ENCODE measurements at places on chromosomes 1 and 21.

DNA sequence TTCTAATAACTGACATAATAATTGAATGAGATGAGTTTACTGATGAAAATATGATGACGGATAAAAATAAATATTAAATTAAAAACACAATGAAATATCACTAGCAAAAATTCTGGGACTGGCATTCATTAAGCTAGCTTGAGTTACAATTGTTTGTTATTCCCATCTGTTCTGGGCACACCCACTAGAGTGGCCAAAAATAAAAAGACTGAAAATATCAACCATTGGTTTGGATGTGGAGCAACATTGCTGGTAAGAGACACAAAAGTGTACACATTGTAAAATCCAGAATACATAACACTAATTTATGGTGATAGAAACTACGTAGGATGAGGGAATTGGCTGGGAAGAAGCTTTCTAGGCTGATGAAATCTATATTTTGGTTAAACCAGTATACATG is 9.6 kb upstream of the NEK7 start:
- DNase-seq: no peak

DNA sequence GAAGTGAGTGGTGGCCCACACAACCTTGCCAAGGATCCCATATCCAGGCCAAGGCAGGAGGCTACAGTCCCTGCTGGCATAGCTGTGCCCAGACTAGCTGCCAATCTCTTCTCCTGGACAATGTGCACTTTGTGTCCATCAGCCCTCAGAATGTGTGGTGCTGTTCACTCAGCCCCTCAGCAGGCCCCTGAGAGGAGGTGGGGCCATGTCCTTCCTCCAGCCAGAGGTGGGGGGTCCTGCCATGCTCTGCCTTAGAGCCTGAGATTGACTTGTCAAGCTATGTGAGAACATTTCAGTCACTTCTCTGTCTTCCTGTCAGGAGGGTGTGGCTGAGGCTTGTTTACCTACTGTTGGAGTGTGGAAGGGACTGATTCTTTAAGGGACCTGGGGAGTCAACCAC is 1.4 kb downstream of the NCF2 start:
- DNase-seq: no peak

DNA sequence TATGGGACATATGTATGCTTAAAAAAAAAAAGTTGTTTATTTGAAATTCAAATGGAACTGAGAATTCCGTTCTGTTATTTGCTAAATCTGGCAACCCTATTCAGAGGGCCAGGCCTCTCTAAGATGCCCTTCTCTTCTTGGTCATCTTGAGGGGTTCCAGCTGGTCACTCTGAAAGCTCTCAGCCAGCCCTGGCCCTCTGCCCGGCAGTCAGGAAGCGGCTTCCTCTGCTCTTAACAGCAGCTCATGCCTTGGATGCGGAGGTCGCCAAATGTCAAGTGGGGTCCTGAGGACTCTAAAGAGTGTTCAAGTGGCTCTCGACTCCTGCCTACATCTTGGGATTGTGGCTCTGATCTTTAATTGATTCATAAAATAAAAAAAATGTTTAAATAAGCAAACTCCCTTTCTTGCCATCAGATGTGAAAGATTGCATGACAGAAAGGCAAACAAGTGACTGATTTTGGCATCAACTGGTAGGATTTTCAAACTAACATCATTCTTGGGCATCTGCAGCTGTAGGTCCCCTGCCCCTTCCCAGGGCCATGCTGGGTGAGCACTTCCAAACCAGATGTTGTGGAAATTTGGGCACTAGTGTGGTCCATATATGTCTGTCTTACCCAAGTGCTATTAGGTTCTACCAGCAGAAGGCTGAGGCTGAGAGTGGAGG is 130.8 kb downstream of the PRDM2 start:
- DNase-seq: no peak

DNA sequence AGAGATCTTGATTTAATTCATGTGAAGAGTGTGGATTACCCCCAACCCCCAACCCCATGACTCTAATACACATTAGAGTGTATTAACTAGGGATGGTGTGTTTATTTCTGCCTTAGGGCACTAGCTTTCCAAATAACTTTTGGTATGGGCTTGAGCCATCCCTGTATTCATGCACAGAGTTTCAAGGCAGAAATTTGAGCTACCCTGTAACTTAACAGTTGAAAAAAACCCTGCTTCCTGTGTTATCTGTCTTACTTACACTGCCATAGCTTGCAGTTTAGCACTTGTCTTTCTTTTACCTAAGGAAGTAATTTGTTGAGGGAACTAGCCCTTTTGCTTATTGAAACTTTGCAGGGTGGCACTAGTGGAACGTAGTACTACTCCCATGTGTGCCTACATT is 6.3 kb downstream of the SRSF11 start:
- no peak for DNase-seq

- peak; percentile 67 for DNase-seq
Measured at GRCh38 chr1:145720556-145720877, 1.2 kb downstream of the CD160 start.

GRCh38 chr1:4605158-4605557 is 49.3 kb upstream of the AJAP1 start:
- DNase-seq: no peak

DNA sequence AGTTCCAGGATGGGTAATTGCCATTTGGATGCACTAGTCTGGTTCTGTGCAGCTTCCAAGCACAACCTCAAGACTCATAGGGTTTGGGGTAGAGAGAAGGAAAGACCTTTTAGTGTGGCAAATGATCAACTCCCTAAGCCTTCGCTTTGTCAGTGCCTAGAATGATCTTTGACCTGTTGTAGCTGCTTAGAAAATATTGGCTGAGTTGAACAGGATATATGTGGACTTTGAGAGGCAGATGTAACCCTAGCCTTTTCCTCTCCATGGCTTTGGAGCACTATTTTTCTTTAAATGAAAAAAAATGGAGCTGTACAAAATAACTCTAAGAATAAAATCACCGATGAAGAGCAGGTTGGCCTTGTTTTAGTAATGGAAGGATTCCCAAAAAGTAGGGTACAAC is 41.7 kb downstream of the HLX start:
- DNase-seq: no peak

DNA sequence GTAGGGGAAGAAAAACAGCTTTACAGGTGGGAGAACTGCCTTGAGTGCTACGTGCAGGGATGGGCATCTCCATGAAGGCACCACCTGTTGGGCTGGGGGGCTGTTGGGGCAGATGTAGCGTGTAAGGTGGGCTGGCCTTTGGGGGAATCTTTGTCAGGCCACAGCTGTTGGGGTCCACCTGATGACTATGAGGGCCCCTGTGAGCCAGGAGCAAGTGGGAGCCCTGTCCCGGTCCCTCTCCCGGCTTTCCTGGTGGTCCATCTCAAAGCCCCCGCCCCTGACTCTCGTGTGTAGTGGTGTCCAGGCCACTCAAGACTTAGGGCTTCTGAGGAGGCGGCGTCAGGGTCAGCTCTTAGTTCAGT is 13.5 kb downstream of the SLC37A1 start:
- DNase-seq: no peak

DNA sequence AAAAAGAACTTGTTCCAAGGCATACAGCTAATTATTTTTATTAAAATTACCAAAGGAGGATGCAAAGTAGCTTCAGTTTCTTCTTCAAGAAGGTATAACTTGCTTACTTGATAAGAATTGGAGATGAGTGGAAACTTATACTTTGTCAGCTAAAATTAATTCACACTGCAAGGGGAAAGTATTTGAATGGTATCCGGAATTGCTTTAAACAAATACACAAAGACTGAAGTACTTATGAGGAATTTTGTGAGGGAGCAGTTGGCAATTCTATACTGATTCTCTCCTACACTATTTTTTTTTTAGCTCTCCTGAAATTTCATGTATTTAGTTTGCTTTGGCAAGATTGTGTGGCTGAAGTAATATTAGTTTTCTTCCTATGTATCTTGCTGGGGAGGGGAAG is 39.2 kb upstream of the GRIK1 start:
- DNase-seq: no peak

DNA sequence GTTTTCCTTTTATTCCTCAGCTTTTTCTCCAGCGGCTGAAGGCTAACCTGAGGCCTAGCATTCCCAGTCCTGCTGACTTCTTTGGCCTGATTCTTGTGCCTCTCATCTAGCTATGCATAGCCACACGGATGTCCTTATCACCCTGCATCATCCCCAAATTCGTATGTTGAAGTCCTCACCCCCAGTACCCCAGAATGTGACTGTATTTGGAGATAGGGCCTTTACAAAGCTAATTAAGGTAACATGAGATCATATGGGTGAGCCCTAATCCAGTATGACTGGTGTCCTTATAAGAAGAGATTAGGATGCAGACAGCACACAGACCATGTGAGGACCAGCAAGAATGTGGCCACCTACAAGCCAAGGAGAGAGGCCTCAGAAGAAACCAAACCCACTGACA is 44.6 kb downstream of the CDCP2 start:
- DNase-seq: no peak

GRCh38 chr1:67407498-67407897 is 22.7 kb downstream of the SERBP1 start:
- DNase-seq: peak; percentile 26

- DNase-seq: no peak
Measured at GRCh38 chr1:35426097-35426586, 131.1 kb downstream of the KIAA0319L start.

GRCh38 chr1:206674745-206675175 is 9.9 kb upstream of the MAPKAPK2 start:
- DNase-seq: peak; percentile 100

DNA sequence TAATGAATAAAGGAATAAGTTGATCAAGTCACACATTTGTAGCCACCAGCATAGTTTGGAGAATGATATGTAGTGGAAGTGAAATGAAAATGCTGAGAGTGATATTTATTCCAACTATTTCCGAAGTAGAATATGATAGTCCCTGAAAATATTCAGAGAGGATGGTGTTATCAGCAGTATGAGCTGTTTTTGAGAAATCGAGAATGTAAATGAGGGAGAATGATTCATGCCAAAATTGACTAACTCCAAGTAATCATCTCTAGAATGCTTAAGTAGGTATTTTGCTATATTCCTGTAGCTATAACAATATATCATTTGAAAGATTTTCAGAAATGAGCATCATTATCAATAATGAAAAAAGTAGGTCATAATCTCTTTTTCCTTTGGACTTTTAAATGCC is 178.9 kb downstream of the PDE4B start:
- DNase-seq: no peak

DNA sequence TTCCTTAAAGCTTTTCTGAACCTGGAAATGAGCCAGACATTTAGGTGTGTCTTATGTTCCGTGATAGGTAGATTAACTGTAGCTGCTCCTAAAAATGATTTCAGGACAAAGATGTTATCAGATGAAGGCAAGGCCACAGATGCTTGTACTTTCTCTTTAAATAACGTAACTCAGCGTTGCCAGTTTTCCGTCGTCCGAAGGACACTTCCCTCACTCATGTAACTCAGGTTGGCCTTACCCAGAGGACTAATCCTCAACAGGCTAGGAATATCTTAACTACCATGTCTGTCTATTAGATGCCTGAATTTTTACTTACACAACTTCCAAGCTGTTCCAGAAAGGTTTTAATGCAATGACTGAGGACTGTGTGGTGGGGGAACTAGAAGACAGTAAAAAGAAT is 35.4 kb upstream of the FAM89A start:
- no peak for DNase-seq

DNA sequence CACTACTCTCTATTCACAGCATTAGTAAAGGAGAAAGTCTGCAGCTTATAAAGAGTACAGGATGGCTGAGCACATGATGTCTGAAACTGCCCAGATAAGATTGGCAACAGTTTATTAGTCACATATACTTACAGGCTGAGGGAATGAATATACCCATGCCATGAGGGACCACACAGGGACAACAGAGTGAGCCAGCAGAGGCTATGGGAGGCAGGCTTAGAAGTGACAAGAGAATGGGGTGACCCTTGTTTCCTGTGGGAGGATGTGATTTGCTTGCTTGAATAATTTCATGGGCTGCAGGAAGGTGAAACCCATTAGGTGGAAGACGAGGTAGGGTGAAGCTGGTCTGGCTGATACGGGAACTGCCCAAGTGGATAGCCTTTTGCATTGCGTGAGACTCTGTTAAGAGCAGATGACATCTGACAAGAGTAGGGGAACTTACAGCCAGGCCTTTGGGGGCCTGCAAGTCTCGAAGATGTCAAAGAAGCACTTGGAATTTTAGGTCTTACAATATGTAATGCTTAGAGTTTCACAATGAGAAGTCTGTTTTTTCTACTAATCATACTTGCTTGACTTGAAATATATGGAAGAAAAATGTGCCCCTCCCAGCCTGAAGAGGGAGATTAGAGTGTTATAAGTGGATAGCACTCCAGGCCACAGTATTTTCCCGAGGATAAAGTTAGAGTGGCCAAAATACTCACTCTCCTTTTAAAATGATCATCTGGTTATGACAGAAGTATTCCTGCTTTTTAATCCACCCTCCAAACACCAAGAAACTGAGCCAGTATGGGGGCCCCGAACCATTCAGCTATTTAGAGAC is 34.6 kb upstream of the TNFSF4 start:
- DNase-seq: no peak

DNA sequence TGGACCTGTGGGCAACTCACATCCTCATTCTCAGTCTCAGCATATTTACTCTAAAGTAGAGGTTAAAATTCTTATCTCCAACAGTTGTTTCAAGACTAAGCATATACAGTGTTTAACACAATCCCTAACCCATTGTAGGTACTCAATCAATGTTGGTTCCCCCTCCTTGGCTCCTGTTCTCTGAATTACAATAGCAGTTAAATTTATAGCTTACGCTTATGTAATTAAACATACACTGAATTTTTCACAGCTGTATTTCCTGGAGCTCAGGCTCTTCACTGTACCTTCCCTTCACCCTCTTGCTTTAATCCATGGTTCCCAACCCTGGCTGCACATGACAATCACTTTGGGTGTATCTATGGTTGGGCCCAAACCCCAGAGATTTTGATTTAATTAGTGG is 89.4 kb downstream of the LPAR3 start:
- no peak for DNase-seq

GRCh38 chr1:83760226-83761021 is 238.5 kb downstream of the TTLL7 start:
- no peak for DNase-seq

DNA sequence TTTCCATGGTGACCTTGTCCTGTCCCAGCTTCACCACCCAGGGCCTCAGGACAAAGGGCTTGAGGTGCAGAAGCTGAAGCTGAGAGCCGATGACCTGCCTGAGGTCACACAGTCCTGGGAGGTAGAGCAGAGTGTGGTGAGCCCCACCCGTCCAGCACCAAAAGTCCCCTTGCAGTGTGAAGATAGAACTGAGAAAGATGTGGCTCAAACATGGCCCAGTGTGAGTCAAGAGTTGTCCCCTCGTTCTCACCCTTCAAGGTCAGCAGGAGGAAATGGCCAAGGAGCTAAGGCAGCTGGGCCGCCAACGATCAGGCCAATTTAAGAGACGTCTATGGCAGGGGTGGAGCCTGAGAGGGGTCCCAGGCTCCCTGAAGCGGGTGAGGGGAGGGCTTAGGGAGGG is 157.5 kb upstream of the KLHDC7A start:
- no peak for DNase-seq

DNA sequence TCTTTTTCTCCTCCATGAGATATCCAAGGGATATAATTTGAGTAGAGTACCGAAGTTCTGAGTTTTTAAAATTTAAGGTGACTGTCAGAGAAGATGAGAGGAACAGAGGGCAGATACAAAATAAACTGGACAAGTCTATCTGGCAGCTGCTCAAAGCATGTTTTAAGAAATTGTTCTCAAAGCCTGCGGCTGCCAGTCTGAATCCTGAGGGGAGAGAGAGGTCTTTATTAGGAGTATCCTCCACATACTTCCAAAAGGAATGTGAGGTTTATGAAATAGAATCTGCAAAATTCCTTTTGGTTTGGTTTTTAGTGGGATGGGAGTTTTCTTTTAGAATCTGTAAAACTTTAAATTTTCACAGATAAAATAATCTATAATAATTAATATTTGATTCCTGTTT is 41.3 kb downstream of the TTC13 start:
- peak; percentile 19 for DNase-seq
